SIG-M5 (cell line): ENCODE measurements at places on chromosomes 12 and 14.

- no peak for DNase-seq
Observed at GRCh38 chr14:23141706-23142444, 22.8 kb upstream of the CEBPE start.

GRCh38 chr12:78085542-78086182 lies 255.0 kb downstream of the NAV3 start:
- no peak for DNase-seq

DNA sequence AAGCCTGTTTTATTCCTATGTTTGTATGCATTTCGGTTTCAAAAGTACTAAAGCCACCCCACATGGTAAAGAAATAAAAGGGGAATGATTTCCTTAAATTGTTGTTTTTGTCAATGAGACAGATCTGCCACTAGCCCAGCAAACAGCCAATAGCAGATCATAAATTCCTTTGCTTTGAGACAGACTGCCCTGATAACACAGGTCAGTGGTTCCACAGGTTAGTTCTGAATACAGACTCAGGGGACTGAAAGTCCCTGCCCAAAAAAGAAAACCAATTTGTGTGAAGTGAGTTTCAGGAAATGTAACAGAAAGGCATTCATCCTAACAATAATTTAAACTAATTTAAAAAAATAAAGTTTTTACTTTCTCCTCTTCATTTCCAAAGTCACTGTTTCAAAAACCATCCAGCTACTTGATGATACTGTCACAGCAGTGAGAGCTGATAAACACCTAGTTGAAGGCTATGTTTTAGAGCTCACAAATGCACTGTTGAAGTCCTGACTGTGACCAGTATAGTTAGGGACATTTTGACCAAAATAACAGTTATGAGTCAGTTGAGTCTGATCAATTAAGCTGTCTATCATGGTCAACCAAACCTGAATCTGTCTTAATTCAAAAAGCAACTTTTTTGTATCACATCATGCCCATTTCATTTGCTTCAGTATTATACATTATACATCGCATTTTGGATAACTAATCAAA lies 77.7 kb downstream of the LGR5 start:
- DNase-seq, result no peak

DNA sequence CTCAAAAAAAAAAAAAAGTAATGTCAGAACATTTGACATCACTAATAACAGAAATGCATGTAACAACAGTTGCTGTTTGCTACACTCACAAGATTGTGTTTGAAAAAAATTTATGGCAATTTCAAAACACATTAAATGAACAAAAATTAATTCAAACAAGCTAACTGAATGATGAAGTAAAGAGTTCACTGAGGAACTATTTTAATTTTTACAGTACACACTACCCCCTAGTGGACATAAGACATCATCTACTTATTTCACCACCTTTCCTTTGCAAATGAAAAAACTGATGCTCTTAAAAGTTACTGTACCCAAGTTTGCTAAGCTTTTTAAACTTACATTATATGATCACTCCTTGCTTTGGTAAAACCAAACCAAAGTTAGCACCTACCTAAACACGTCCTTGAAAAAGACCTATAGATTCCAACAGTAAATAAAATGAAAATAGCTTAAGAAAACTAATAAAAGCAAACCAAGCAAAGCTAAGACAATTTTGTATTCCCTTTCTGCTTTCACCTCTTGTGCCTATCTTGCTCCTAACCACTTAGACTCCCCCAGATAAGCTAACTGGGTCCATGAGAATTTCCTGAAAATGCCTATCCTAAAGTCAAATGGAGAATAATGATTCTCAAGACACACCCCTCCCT lies 22.2 kb downstream of the UBE2N start:
- peak; percentile 34 for DNase-seq

DNA sequence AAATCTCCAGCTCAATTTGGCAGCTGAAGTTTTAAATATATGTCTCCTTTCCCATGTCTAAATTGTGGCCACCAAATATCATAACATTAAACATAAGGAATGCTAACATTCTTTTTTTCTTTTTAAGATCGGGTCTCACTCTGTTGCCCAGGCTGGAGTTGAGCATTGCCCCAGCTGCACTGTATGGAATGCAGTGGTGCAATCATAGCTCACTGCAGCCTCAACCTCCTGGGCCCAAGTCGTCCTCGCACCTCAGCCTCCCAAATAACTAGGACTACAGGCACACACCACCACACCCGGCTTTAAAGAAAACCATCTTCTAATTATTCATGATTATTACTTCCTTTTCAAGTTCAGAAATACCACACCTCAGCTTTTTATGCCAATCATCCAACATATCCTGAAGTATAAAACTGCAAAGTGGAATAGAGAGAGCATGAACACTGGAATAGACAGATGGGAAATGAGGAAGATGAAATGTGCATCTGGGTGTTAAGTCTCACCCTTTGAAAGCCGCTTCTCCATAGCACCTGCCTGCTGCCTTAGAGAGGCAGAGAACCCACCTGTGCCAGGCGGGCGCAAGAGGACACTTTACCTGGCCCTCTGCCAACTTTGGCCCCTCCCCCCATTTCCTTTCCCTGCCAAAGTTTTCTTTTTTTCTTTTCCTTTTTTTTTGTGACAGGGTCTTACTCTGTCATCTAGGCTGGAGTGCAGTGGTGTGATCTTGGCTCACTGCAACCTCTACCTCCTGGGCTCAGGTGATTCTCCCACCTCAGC lies 2.8 kb upstream of the EML1 start:
- no peak for DNase-seq

GRCh38 chr14:69895109-69895508 lies 15.9 kb downstream of the SMOC1 start:
- DNase-seq, result no peak

DNA sequence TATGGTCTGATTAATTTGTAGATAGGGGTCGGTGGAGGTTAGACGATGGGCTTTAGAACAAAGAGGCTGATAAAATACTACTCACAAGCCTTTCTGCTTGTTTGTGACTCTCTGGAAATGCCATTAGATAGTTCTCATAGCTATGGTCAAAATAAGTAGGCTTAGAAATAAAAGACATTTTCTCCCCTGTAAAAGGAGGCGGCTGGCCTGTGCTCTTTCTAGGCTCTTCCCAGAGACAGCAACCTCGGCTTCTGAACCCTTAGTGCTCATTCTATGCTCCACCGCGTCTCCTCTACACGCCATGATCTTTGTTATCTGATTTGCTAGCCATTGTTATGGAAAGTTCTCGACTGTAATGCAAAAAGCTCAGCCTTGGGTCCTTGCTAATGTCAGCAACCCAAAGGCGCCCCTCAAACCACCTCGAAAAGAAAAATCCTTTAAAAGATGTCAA lies 64.5 kb downstream of the CRADD start:
- no peak for DNase-seq

- no peak for DNase-seq
Observed at GRCh38 chr14:91372671-91373495, 44.7 kb downstream of the CCDC88C start.

DNA sequence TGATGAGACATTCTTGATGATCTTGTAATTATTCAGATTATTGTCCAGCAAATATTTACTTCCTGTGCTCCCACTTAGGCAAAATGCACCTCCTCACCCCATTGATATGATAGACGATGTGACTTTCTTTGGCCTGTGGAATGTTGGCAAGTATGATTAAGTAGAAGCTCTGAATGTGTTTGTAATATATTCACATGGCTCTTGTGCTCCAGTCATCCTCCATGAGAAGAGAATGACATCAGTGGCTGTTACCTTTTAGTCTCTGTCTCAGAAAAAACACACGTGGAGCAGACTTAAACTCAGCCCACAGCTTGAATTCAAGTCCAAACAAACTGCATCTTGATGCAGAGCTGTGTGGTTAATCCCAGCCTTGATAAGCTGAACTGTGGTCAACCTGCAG lies 984.3 kb upstream of the FBXO33 start:
- DNase-seq, result no peak

- DNase-seq, result no peak
Observed at GRCh38 chr14:54550514-54550913, 16.4 kb upstream of the SAMD4A start.

- no peak for DNase-seq
Observed at GRCh38 chr14:104601786-104602185, 2.8 kb downstream of the TMEM179 start.

DNA sequence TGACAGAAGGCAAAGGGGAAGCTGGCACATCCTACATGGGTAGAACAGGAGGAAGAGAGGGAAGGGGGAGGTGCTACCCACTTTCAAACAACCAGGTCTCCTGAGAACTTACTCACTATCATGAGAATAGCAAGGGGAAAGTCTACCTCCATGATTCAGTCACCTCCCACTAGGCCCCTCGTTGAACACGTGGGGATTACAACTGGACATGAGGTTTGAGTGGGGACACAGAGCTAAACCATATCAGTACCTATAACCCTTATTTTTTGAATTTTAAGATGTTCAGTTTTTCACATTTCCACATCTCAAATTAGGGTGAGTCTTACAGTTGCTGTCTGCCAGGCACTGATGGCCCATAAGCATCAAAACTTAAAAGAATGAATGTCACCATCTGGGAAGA lies 80.2 kb upstream of the ST8SIA1 start:
- no peak for DNase-seq

DNA sequence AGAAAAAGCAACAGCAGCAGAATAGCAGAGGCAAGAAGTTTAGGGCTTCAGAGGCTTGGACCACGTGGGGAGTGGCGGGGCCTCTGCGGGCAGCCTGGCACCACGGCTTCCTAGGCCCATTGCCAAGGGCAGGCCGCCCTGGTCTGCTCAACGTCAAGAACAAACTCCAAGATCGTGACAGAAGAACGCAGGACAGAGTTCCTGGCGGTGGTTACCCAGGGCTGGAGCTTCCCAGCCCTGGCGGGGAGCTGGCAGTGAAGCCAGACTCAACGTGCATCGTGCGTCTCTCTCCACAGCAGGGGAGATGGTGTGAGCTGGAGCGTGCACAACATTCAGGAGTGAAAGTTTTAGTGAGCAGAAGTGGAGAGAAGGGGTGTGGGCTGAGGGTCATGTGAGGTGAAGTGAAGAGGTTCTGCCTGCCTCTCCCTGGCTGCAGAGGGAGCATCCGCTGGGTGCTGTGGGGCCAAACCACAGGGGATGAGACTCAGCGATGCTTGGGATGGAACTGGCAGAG lies 13.9 kb upstream of the CACNA2D4 start:
- no peak for DNase-seq

- no peak for DNase-seq
Observed at GRCh38 chr12:110948041-110948440, 27.7 kb upstream of the MYL2 start.

GRCh38 chr12:71786829-71787228 lies 32.2 kb downstream of the RAB21 start:
- DNase-seq, result no peak

DNA sequence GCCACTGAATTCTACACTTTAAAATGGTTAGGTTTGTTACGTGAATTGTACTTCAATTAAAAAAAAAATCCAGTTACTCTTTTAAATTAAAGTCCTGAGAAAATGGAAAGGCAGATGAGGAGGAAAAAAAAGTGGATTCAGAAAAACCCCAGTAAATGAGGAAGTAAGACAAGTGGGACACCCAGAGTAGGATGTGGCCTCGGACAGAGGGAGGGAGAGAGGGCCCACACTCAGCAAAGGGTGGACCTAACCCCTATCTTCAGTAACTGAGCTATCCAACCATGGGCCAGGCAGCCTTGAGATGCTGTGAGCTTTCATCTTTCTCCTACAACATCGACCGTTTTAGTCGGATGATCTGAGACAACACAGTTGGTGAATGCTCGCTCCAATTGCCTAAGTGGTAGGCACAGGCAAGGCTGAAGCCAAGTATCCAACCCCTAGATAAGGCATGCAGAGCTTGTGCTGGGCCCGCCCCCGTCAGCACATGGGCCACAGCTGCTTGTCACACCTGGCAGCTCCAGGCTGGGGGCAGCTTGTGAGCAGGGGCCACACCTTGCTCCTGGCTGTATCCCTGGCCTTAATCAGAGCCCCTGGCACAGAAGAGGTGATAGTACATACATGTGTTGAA lies 142.1 kb downstream of the TTC7B start:
- no peak for DNase-seq

DNA sequence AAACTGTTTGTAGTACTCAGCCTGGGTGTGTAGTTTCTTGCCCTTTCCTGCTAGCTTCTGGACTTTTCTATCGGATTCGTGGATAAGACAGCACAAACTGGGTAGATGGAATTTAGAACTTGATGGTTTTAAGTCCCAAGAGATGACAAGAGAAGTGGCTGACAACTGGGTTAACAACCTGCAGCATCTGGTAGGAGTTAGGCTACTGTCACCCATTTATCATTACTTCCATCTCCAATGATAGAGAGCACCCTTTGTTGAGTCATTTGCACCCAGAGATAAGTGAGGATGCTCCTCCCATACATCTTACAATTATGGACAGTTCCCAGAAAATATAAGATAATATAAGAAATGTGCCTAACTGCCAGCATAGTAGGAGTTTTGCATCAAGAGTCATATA lies 50.2 kb upstream of the FLRT2 start:
- DNase-seq, result no peak

DNA sequence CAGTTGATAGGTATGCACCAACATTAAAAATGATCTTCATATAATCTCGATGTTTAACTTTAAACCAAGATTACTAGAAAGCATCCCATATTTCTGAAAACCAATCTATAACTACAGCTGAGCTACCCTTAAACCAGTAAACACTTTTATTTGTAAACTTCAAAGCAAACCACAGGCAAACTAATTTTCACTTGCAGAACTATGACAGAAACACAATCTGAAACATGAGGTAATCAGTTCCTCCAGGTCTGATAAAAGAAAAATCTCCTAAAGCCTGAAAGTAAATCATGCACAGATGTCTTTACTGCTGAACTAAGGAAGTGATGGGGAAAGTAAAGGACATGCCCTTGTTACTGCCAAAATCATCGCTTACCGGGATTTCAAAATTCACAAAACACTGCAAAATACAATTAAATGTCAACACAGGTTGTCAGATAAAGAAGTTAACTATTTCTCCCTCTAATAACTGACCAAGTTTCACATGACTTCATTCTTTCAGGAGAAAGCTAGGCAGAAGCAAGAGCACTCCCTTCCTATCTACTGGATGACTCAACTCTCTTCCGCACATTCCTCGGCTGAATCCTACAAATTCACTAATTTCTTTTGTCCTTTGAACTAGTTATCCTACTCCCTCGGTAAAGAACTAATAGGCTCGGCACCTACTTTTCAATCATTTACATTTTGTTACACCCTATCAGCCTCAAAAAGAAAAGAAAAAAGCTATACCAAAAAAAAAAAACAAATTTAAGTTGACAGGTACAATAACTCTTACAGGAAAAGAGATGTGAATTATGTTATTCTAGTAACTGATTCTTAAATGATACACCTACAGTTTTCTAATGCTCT lies 1.4 kb downstream of the EEA1 start:
- no peak for DNase-seq

- DNase-seq, result no peak
Observed at GRCh38 chr14:62957562-62957961, 87.7 kb downstream of the KCNH5 start.
